SK-N-SH treated with all-trans-retinoic acid at 6 μM for 48 hours (cell line): ENCODE measurements at places on chromosomes 7 and 10.

DNA sequence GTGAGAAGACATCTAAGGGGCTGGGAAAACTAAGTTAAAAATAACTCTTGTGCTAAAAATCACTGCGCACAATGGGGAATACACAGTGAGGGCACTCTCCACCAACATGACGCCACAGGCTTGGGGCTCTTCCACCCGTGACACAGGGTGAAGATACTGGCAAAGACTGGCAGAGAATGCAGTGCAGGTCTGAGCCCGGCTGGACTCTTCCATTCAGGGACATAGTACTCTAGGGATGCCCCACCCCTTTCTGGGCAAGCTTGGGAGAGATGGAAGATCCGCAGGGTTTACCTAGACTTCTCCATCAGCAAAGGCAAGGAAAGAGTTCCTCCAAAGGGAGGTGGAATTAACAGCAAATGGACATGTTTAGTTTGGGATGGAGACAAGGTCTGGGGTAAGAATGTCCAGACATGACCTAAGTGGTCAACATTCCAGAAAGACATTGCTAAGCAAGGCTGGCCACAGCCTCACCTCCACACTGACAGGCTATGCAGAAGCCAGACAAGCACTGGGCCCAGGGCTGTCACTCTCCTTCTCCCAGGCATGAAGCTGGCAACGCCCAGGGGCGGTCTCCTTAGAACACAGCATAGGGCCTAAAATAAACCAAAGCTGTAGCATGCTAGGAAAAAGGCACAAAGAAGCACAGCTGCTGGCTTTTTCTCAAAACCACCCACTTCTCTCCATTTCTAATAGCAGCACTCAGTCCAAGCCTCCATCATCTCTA is 28.1 kb downstream of the XPNPEP1 start:
- peak; percentile 65 for ATAC-seq

GRCh38 chr10:112484399-112484798 is 37.4 kb downstream of the VTI1A start:
- no peak for ATAC-seq

- ATAC-seq = no peak
Observed at GRCh38 chr10:2019281-2019680, 282.0 kb upstream of the ADARB2 start.

- no peak for ATAC-seq
Observed at GRCh38 chr10:70889291-70889690, 926 bp upstream of the PCBD1 start.

DNA sequence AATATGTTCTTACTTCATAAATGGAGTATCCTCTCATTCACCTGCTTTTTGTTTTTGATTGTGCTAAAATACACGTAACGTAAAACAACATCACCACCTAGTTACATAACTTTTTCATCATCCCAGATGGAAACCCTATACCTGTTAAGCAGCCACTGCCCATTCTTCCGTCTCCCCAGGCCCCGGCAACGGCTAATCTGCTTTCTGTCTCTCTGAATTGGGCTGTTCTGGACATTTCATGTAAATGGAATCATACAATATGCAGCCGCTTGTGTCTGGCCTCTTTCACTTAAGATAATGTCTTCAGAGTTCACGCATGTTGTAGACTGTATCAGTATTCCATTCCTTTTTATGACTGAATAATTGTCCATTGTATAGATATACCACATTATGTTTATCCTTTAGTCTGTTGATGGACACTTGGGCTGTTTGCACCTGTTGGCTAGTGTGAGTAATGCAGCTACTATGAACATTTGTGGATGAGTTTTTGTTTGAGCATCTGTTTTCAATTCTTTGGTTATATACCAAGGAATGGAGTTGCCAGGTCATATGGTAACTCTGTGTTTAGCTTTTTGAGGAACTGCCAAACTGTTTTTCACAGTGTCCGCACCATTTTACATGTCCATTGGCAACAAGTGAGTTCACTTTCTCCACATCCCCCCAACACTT is 14.1 kb upstream of the SUN1 start:
- ATAC-seq = peak; percentile 5; the same call in 2 of the 3 replicates

DNA sequence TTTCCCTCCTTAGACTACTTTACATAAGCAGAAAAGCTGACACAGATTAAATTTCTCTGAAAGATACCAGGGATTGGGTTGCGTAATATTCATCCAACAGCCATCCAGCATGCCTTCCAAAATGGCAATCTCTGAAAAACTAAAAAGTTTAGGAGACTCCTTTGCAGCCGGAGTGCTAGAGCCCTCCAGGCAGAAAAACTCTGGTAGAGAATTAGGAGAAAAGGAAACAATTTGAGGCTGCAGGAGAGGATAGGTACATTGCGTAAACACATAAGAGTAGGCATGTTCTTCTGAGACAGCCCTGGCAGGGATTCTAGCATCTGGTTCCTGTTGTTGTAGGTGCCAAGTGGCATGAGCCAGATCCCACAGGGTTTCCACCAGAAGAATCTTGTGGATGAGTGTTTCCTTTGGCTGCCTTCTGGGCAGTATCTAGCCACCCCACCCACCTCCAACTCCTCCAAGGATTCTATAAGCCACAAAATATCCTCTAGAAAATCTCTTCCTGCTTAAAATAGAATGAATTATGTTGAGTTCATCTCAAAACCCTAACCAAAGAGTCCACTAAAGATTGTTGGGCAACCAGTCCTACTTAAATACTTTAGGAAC is 402.4 kb downstream of the HGF start:
- ATAC-seq = peak; percentile 49

- ATAC-seq = no peak
Observed at GRCh38 chr10:125113691-125114371, 46.5 kb downstream of the CTBP2 start.

DNA sequence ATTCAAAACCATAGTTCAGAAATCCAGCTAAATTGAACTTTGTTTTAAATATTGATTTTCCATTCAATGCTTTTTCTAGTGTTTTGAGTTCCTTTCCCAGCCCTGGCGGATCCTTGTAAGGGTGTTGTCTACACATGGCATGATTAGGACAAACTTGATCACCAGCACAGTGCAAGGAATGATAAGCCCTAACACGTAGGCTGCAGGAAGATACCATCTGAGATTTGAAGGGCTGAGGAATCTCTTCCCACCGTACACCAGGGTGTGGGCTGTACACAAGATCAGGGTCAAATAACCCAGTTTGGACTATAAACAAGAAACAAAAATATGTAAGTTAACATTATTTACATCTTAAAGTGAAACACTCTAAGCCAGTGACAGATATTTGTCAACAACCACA is 27.4 kb downstream of the STEAP4 start:
- ATAC-seq = no peak

DNA sequence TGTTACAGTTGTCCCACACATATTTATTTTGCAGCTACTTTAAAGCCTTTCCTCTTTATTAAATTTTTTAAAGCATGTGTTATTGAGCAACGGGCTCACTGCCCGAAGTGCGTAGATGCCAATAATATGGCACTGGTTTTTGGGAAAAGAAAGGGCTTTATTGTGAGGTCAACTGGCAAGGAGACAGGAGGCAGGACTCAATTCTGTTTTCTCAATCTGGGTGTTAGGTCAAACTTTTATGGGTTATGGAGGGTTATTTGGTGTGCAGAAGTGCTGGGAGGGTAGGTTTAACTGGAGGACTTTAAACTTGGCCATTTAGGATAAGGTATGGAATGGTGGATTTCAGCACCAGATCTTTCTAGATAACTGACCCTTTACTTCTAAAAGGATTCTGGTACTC is 183.6 kb downstream of the LRRC4 start:
- ATAC-seq = no peak

- ATAC-seq = no peak
Observed at GRCh38 chr7:106285855-106286492, 1.2 kb upstream of the NAMPT start.

- ATAC-seq = no peak
Observed at GRCh38 chr10:73875139-73875475, 752 bp upstream of the CAMK2G start.

- ATAC-seq = no peak
Observed at GRCh38 chr10:20809631-20810030, 87.5 kb downstream of the NEBL start.

DNA sequence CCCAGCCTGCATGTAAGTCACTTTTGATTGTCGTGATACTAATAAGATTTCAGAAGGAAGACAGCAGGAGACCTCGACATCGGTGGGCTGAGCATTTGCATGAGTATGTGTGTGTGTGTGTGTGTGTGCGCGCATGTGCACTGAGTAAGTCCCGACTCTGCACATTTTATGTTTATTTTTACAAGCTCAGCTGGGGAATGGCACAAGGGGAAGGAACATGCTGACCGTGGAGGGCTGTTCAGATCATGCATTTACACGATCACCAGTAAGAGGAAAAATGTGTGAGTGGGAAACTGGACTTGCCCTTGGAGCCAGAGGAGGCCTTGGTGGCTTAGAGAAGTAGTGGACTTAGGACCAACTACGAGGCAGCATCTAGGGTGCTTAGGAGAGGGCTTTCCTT is 41.3 kb downstream of the IL2RA start:
- ATAC-seq = no peak

DNA sequence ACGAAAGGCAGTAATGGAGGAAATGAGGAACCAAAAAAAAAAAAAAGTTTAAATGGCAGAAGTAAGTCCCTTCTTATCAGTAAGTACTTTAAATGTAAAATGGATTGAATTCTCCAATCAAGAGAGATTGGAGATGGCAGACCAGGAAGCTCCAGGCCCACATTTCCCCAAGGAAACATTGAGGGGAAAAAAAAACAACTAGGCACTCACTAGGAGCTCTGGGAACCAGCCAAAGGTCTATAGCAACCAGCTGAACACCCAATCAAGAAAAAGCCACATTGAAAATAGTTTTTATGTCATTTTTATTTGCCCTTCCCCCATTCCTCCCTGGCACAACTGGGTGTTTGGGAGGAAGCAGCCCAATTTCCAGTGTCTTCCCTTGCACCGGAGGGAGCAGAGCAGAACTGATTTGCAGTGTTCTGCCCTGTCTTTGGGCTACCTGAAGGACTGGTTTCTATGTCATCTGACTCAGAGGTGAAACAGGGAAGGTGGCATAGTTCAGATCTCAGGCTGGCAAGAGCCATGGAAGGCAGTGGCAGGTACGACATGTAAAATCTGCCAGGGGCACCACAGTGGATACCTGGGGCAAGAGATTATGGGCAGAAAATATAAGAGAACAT is 121.9 kb downstream of the SMURF1 start:
- ATAC-seq = peak; percentile 12; the same call in 1 of the 3 replicates

GRCh38 chr7:30247541-30248401 is 36.6 kb upstream of the ZNRF2 start:
- no peak for ATAC-seq

DNA sequence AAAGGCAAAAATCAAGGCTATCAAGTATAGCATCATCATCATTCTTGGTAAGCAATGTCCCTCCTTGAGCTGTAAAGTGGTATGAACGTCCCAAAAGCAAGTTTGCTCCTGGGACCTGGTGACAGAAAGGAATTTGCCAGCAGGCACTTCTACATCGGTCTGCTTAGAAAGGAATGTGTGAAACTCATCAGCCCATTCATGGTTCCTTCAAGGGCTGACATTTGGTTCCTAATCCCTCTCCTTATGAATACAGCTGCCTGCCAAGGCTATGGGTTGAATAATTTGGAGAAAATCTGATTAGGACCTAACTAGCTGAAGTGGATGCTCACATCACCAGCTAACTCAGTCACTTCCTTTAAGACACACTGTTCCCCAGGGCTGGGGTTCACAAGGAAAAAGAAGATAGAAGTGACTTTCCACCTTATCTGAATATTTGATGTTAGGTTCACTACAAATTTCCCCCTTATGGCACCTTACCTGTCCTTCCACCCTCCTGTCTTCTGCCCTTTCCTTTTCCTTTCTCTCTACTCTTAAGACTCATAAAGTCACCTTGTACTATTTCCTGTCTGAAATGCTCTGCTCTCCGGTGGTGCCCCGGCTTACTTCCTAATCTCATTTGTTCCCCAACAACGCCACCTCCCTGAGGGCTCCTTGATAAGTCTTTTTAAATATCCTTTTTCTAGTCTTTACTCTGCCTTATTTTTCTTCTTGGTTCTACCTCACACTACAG is 187.1 kb downstream of the NPSR1 start:
- no peak for ATAC-seq

GRCh38 chr7:125256446-125256845 is 326.8 kb upstream of the POT1 start:
- ATAC-seq = no peak

GRCh38 chr7:138886501-138886917 is 88.5 kb upstream of the ATP6V0A4 start:
- peak; percentile 13 for ATAC-seq

- no peak for ATAC-seq
Observed at GRCh38 chr7:141660259-141660658, 41.7 kb downstream of the DENND11 start.

DNA sequence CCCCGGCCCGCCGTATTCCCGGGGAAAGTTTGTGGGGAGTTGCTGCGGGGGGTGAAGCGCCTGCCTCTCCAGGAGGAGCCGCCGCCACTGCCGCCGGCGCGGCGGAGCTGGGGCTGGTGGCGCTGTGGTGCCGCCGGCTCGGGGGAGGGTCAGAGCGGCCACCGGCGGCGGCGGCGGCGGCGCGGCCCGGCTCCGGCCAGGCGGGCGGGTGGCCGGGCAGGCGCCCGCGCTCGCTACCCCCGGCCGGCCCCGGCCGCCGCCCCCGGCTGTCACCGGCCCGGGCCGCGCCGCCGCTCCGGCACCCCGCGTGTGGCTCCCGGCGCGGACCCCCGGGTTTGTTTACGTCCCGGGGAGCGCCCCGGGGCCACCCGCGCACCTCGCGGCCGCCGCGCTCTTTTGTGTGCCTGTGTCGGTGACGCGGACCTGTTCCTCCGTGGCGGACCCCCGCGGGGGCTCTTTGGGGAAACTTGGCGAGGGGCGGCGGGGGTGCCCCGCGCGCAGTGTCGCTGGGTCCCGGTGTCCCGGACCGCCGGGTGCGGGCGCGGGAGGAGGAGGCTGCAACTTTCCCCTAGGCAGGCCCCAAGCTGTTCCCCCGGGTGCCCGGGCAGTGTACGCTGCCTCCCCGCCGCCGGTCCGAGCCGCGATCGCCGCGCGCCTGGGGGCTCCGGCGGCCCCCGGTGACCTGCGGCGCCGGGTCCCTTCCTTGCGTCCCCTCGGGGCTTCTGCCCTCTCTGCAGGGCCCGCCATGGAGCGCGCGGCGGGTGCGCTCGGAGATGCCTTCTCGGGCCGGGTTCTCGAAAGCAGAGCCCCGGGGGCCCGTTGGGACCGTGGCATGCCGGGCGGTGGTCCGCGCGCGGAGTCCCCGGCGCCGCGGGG is 593 bp upstream of the CUX1 start:
- no peak for ATAC-seq

GRCh38 chr7:103447073-103447960 is 1.3 kb upstream of the SLC26A5 start:
- ATAC-seq = peak; percentile 99

GRCh38 chr10:16890691-16891090 is 73.5 kb upstream of the RSU1 start:
- ATAC-seq = no peak

- no peak for ATAC-seq
Observed at GRCh38 chr7:144796919-144797318, 38.9 kb downstream of the TPK1 start.

GRCh38 chr10:17675638-17676037 is 31.7 kb downstream of the STAM start:
- peak; percentile 37; the same call in 2 of the 3 replicates for ATAC-seq

DNA sequence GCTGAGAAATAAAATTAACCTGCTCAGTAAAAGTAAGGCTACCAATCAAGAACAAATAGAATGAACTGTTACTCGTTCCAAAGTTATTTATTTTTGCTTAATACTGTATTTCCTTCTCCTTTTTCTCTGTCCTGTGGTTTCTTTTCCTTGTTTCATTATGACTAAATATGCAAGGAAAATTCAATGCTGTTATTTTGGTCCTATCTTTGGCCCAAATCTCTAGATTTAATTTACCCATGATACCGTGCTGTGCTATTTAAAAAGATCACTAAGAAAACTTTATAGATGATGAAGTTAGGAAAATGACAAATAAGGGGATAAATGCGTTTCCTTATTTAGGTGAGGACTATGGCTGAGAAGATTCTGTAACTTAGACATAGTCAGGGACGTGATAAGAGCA is 45.3 kb upstream of the FAM133B start:
- no peak for ATAC-seq
